Stimulated activated CD4-positive, alpha-beta T cell treated with anti-CD3 and anti-CD28 coated beads, Interleukin-1b, Interleukin-23, amount 100 ng/mL, for 48 hours (primary cell): ENCODE measurements at places on chromosomes 2 and 18.
A peak's percentile ranks its signal among the peaks of the same experiment; 100 is the strongest.

- DNase-seq, result no peak
Measured at GRCh38 chr2:182999348-183000028, 38.8 kb downstream of the NCKAP1 start.

DNA sequence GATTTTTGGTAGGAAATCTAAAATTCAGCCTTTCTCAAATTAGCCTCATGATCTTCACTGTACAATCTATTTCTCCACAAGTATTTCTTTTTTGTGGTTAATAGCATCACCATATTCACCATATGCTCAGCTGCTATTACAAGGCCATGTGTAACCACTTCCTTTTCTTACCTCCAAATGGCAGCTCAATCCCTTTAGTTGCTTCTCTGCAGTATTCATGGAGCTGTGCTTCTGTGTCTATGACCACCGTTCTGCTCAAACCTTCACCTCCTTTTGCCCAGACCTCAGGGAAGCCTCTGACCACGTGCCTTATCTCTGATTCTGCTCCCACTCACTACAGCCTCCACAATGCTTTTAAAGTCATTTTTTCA lies 126.7 kb upstream of the TMEM200C start:
- no peak for DNase-seq

DNA sequence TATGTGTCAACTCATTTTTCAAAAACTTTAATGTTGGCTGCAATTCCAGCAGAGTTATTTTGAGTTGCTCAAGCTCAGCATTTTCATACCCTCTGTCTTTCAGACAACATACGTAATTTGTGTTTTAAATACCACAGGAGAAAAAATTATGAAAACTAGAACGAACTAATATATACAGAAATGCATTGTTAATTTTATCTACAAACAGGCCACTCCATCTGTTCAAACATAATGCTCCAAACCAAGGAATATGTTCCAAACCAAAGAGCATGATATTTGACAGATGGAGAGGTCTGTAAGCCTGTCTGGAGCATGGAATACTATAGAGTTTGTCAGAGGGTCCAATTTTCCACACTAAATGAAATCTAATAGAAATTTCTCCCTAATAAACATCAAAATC lies 536.2 kb upstream of the FSIP2 start:
- DNase-seq, result no peak

GRCh38 chr2:227655454-227655853 lies 11.2 kb upstream of the SCYGR5 start:
- DNase-seq, result peak; percentile 6

- no peak for DNase-seq
Measured at GRCh38 chr2:58918141-58918540, 677.0 kb upstream of the FANCL start.

DNA sequence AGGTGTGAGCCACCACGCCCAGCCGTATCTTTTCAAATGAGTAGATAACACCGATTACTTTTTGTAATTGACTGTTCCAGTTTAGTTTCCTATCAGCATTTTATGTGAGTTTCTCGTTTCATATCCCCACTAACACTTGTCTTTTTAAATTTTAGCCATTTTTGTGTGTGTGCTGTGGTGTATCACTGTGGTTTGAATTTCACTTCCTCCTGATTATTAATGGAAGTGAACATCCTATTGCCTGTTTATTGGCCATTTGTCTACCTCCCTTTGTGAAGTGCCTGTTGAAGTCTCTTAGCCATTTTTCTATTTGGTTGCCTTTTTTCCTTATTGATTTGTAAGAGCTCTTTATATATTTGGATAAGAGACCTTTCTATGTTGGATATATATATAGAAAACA lies 91.7 kb upstream of the STON1 start:
- DNase-seq, result no peak

DNA sequence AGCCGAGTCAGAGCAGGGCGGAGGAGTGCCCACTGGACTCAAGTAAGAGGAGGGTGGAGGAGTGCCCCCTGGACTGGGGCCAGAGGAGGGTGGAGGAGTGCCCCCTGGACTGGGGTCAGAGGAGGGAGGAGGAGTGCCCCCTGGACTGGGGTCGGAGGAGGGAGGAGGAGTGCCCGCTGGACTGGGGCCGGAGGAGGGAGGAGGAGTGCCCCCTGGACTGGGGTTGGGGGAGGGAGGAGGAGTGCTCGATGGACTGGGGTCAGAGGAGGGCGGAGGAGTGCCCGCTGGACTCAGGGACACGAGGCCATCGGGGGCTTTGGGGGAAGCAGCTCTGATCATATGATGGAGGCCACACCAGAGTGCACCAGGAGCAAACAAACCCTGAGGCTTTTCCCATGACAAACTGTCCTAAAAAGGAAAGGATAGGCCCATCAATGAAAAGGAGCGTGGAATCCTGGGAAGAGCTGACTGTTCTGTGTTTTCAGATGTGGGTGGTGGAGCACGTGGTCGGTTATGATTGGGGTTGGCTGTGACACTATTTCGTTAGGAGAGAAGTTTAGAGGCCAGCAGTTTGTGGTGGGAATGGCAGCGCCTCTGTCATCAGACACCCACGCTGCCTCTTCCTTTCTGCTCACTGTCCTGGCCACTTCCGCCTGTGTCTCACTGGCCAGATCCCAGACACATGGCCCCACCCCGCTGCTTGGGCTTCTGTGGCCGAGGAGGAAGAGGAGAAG lies 24.5 kb upstream of the HPCAL1 start:
- DNase-seq, result peak; percentile 22

DNA sequence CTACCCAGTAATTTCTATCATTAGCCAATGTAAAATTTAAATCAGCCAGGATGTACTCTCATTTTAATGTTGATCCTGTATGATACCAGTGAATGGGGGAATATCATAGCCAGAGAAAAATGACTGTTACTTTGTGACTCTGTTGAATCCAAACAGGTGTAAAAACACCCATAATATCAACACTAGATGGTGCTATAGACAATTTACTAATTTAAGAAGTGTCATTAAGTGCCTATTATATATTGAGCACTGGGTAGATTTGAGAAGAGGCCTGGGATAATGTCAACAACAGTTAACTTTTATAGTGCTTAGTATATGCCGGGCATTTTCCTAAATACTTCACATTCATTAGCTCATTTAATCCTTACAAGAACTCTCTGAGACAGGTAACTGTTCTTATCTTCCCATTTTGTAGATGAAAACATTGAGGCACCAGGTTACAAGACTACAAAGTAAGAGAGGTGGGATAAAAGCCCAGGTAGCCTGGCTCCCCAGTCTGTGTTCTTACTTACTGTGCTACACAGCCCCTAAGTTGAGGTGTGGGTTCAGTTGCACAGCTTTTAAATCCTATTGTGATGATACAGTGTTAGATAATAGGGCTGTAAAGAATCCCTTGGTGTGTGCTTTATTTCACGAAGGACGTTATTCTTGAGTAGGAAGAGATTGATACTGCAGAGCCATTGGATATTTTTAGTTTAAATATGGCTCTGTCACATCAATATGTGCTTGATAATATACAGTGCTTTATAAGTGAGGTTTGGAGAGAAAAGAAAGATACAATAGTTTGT lies 325.5 kb downstream of the AGPS start:
- no peak for DNase-seq

GRCh38 chr2:109182426-109182825 lies 53.4 kb downstream of the SH3RF3 start:
- DNase-seq, result no peak

- DNase-seq, result no peak
Measured at GRCh38 chr18:78527984-78528383, 451.6 kb upstream of the SALL3 start.

DNA sequence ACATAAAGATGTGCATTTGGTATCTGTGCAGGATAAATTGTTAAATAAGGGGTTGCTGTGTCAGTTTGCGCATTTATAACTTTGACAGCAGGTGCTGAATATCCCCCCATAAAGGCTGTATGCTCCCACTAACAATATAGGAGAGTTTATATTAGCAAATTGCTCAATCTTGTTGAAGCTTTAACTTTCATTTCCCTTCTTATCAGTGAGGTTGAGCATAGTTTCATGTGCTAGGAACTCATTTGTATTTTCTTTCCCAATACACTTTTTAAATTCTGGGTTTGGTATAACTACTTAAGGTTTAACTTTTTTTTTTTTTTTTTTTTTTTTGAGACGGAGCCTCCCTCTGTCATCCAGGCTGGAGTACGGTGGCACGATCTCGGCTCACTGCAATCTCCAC lies 89.0 kb downstream of the FAM117B start:
- no peak for DNase-seq

DNA sequence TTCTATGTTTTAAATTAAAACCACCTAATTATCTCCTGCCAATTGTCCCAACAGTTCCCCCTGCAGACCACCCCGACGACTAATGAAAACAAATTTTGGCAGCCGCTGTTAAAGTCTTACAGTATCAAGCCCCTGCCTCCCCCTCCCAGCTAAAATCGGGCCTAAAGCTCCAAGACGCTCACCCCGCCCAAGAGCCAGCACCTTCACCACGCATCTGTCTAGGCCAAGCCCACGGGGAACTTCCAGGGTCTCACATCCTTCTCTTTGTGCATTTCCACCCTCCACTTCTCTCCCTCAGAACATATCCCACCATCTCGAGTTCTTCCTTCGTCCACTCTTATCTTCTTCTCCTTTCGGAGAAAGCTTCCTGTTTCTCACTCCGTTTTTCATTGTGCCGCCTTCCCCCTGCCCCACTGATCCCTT lies 445 bp downstream of the PRPF40A start:
- DNase-seq, result peak; percentile 28

GRCh38 chr2:160315337-160315736 lies 115.3 kb upstream of the ITGB6 start:
- no peak for DNase-seq

GRCh38 chr2:11944311-11944710 lies 197.9 kb downstream of the LPIN1 start:
- no peak for DNase-seq

- DNase-seq, result no peak
Measured at GRCh38 chr2:8628866-8629209, 53.0 kb upstream of the ID2 start.

- DNase-seq, result no peak
Measured at GRCh38 chr2:154392256-154392655, 306.2 kb upstream of the KCNJ3 start.

GRCh38 chr2:186540941-186541340 lies 48.9 kb upstream of the ITGAV start:
- DNase-seq, result no peak

- no peak for DNase-seq
Measured at GRCh38 chr2:128838244-128838643, 519.6 kb upstream of the HS6ST1 start.

- peak; percentile 28 for DNase-seq
Measured at GRCh38 chr2:219459460-219460311, 25.0 kb downstream of the SPEG start.

DNA sequence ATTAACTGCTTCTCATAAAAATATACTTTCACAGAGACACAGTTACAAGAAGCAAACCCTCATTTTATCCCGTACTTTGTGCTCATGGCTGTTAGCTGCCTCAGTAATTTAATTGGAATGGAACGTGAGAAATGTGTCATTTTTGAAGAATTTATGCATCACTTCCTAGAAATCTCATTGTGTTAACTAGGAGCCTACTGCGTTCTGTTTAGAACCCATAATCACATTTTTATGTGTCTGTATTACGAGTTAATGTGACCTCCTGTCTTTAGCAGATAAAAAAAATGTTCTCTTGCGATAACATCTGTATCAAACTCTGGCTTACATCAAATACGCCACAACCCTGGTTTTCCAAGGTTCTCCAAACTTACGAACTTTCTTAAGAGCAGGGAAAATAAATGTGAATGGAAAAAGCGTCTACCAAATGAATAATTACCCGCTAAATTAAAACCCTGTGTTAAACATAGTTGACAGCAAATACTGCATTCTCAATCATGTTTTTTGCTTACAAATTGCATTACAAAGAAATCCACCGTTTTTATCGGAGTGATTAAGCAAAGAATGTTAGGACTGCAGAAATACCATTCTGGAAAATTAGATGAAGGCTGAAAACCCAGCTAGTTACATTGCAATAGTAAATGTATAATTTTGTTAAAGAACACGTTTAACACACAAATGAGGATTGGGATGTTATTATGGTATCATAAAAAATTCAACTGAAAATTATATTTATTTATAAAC lies 12.1 kb upstream of the GBX2 start:
- DNase-seq, result no peak

DNA sequence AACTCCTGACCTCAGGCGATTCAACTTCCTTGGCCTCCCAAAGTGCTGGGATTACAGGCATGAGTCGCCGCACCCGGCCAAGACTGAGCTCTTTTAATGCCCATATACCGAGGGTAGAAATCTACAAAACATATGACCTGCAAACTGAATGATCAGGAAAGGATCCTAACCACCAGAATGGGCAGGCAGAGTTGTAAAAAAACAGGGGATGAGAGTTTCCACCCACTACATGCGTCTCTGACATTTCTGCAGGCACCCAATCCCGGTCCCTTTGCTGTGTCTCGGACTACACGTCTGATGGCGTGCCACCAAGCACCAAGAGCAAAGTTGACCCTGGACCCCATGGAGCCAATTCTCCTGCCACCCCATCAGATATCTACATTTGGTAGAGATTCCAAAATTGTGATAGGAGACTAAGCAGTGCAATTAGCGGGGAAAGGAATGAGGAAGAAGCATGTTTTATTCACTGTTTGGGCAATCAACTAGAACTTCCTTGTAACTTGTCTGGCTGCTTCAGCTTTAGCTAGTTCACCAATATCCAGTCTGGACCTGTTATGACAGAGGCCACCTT lies 74.1 kb downstream of the ATP8B1 start:
- no peak for DNase-seq

DNA sequence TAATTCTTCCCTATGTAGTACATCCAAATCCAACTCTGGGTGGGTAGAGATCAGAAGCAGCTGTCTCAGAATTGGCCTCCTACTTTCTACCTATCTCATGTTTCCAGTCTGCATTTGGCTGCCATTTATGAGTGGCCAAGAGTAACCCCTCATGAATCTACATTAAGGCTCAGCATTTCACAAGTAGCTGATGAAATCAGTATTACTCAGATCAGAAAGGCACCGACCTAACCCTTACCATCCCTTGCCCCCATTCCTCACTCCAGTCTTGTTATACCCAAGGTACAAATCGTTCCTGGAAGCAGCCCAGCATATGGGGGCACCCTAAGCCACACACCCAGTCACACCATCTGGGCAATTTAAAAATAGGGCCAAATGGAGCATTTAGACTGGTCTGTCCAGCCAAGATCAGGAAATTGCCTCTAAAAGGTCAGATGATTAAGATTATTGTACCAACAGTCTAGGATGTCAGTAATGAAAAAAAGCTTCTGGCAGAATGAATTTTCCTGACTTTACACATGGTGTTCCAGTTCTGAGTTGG lies 37.1 kb downstream of the CD28 start:
- no peak for DNase-seq

- DNase-seq, result no peak
Measured at GRCh38 chr2:109630441-109631430, 16.6 kb downstream of the SOWAHC start.

GRCh38 chr18:14767474-14767873 lies 19.5 kb downstream of the ANKRD30B start:
- no peak for DNase-seq

- DNase-seq, result peak; percentile 22
Measured at GRCh38 chr2:181178823-181179412, 198.5 kb downstream of the UBE2E3 start.

DNA sequence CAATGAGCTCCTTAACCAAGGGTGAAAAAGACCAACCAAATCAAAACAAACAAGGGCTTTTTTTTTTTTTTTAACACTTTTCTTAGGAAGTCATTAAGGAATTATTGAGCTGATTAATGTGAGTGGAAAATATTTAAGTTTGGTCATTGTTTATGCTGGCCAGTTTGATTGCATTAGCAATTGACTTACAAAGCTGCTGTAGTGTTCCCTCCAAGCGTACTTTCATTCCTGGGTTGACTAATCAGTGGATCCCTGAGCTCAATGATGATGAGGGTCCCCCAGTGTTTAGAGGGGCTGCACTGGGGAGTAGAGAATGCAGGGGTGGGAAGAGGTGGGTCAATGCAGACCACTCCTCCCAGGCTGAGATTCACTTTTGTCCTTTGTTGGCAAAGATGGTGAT lies 119.3 kb downstream of the PRKCE start:
- no peak for DNase-seq
